NCI-H524 treated with DMSO at 0.1 percent for 48 hours (cell line): ENCODE measurements at places on chromosomes 12 and 14.

DNA sequence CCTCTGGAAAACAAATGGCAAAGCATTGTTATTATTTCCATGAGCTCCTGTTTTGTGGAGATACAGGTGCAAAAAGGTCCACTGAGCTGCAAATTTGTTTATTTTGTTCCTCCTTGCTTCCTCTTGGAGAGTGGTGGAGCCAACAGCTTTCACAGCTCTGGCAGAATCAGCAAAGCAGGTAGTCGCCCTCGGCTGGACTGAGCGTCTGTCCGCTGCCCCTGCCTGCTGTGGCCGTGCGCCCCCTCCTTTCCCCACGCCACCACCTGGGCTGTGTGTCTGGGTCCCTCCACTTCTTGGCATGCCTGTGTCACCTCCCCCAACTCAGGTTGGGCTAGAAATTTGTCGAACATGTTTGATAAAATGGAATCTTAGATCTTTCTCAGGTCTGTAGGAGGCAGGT is 188.2 kb downstream of the TSPAN9 start:
- DNase-seq, result no peak

DNA sequence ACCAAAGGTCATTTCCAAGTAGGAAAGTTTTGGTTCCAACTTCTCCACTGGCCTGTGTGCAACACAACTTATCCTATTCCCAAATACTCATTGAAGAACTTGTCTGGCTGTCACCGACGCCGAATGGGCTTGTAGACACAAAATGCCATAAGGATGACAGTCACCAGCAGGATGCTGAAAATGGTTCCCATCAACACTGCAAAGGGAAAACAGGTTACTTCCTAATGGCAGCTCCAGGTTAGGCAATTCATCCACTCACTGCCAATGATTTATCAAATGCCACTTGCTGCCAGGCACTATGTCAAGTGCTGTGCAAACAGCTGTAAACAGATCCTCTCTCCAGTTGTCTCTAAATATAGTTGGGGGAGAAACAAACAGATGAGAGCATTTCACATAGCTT is 6.1 kb downstream of the C12orf76 start:
- DNase-seq, result no peak

- no peak for DNase-seq
Measured at GRCh38 chr12:57767876-57768275, 998 bp upstream of the CYP27B1 start.

DNA sequence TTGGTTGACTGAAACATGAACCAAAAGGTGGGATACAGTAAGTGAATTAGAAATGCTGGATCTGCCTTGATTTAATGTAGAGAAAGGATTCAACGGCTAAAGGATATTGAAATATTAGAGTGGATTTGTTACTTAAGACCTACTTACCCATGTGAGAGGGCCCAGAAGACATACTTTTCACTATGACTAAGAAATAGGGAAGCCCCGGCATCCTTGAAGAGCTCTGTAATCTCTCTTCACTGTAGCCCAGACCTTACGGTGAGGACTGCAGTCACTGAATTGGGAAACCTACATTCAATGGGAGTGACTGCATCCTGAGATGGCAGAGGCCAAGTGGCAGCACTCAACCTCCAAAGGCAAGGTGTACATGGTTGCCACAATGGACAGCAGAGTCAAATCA is 52.5 kb downstream of the KANSL2 start:
- DNase-seq, result no peak

GRCh38 chr14:65879248-65880009 is 466.9 kb downstream of the FUT8 start:
- no peak for DNase-seq

DNA sequence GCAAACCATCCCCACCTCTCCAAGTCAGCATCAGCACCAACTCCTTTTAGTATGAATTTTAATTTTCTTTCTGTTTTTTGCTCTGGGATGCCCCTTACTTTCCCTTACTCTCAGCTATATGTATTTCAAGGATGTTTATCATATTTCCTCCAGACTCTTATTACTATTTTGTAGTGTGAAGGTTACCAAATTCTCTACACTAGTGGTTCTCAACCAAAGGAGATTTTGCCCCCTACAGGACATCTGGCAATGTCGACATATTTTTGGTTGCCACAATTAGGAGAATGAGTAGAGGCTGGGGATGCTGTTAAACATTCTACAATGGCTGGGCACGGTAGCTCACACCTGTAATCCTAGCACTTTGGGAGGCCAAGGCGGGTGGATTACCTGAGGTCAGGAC is 29.1 kb upstream of the SOS2 start:
- DNase-seq, result no peak

GRCh38 chr14:71237556-71237955 is 330.3 kb downstream of the PCNX1 start:
- DNase-seq, result no peak

GRCh38 chr14:76672123-76672522 is 89.1 kb upstream of the VASH1 start:
- no peak for DNase-seq

DNA sequence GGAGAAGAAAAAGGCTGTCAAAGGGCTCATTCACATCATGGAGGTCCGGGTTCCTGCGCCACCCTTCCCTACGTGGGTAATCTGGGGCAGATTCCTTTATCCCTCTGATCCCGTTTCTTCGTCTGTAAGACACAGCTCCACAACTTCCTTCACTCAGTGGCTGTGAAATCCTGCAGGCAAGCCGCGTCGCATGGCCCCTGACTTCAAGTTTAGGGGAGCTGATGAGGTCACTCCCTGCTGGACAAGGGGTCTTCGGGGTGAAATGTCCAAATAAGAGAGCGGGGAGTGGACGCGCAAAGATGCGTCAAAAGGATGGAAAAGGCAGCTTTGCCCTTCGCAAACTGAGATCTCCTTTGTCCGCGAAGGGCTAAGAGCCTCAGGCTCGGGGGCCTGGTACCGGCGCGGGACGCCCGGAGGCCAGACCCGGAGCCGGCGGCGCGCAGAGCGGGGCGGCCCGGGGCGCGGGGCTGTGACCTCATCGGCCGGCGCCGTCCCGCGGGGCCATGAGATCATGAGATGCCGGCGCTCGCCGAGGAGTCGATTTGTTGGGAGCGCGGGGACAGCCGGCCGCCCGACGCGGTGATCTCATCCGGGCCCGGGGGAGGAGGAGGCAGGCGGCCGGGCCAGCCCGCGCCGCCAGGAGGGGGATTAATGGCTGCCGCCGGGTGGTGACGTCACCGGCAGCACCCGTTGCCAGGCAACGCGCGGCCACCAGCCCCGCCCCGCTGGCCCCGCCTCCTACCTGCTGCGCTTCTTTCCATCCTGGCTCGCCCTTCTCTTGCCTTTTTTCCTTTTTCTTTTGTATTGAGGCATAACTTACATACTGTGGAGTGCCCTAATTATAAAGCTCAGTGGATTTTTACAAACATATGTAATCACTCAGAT is 62.1 kb downstream of the HRK start:
- peak; percentile 33 for DNase-seq

DNA sequence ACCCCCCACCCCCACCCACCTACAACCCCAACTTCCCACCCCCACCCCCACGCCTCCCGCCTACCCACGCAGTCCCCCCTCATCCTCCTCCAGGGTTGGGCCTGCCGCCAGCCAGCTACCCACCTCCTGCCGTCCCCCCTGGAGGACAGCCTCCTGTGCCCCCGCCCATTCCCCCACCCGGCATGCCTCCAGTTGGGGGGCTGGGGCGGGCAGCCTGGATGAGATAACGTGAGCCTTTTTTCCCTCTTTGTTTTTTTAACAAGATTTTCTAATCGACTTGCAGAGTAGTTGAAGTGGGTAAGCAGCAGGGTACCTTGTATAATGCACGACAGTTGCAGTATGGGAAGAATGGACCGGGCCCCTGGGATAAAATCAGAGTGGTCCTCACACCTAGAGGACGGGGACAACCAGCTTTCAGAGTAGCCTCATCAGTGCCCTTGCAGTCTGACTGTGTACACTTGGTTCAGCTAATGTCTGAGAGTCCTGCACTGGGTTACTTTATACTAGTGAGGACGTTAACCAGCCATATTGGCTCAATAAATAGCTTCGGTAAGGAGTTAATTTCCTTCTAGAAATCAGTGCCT is 29.4 kb downstream of the CCNK start:
- DNase-seq, result no peak

- DNase-seq, result no peak
Measured at GRCh38 chr14:68362846-68363245, 430.0 kb downstream of the ZFP36L1 start.

GRCh38 chr14:51828017-51828797 is 32.2 kb upstream of the GNG2 start:
- DNase-seq, result no peak

GRCh38 chr12:60021235-60021634 is 425.4 kb downstream of the SLC16A7 start:
- DNase-seq, result no peak

DNA sequence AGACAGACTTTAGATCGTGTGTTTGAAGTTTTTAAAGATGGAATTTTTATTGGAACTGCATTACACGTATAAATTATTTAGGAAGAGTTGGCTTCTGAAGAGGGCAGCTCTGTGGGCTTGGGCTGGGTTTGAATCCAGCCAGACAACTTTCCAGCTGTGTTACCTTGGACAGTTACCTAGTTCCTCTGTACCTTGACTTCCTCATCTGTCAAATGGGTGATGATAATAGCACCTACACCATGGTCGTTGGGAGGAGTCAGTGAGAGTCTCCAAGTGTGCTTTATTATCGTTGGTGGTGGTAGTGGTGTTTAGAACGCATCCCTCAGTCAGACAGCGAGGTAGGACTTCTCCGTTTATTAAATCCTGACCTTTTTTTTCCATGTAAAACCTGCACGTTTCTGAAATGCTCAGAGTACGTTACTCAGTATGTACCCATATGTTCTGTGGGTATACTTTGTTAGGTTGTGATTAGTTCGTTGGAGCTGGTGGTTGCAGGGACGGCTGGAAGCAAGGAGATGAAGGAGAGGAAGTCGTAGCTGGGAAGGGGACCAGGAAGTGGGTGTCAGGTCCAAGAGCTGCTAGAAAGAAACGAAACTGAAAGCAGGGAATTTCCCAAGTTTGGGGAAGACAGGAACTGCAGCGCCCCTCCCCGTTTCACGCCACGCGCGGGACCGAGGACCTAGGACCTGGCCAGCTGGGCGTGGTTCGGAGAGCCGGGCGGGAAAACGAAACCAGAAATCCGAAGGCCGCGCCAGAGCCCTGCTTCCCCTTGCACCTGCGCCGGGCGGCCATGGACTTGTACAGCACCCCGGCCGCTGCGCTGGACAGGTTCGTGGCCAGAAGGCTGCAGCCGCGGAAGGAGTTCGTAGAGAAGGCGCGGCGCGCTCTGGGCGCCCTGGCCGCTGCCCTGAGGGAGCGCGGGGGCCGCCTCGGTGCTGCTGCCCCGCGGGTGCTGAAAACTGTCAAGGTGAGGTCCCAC is at the start of gene OAS3:
Gene OAS3, plus strand, starts transcription at position 734 of the 979 bp plus-strand sequence. Its CDS starts 57 bp downstream, at position 791.
- no peak for DNase-seq

- DNase-seq, result no peak
Measured at GRCh38 chr12:66132408-66132807, 1.9 kb upstream of the LLPH start.

DNA sequence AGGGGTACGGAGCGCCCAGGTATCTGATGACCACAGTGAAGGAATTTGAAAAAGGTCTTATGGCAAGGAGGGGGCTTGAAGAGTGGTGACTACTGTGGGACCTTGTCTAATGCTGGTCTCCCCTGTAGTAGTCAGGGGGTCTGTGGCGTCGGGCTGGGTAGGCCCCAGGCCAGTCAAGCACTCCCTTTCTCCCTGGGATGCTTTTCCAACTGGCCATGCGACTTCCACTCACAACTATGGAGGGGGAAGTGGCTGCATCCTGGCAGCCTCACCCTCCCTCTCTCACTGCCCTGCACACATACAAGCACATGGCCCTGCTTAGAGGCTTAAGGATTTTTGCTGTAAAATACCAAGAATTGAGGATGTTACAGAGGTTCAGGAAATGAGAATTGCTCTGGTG is 4.1 kb downstream of the TSPAN11 start:
- no peak for DNase-seq

GRCh38 chr12:4858386-4858785 is 51.3 kb upstream of the KCNA1 start:
- DNase-seq, result no peak

DNA sequence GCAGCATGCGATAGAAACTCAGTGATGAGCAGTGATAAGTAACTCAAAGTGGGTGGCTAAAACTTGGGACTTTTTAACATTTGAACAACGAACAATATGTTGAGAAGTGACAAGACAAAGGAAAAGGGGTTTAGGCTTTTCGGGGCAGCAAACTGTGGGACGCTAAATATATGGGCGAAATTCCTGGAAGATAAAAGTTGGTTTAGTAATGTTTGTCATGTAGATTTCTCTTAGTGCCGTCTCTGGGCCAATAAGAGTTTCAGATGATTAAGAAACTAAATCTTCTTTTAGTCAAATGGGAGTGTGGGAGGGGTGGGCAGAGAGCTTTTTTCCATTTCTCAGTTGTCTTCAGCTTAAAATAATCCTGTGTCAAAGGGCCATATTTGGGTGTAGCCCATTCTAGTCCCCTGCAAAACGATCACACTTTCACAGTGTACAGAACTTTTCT is 41.7 kb upstream of the FUT8 start:
- DNase-seq, result no peak

GRCh38 chr12:96104566-96104965 is 69.2 kb upstream of the LTA4H start:
- DNase-seq, result peak; percentile 91

GRCh38 chr12:44875417-44875953 is 630 bp downstream of the NELL2 start:
- DNase-seq, result peak; percentile 46

GRCh38 chr12:72075401-72075800 is 136.8 kb downstream of the TPH2 start:
- peak; percentile 34 for DNase-seq

GRCh38 chr12:60684988-60685655 is 1089.3 kb downstream of the SLC16A7 start:
- no peak for DNase-seq

DNA sequence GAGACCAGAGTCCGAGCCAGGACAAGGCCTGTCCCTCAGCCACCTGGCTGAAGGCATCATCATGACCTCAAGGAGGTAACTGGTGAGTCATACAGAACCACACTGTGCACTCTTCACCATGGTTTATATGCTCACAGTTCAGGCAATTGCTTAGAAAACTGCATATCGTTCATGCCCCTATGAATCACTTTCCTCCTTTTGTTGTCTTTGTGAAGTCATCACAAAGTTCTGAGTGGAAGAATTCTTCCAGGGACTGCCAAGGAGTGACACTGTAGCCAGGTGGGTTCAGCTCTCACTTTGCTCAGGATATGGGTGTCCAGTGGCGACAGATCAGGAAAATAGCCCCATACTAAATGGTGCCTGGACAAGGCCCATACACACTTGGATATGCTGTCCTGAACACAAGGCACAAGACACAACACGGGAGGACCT is 92.5 kb downstream of the DPF3 start:
- no peak for DNase-seq

GRCh38 chr12:130818272-130818634 is 20.8 kb downstream of the STX2 start:
- DNase-seq, result no peak

- peak; percentile 13 for DNase-seq
Measured at GRCh38 chr12:26853303-26854030, 20.5 kb upstream of the ITPR2 start.

DNA sequence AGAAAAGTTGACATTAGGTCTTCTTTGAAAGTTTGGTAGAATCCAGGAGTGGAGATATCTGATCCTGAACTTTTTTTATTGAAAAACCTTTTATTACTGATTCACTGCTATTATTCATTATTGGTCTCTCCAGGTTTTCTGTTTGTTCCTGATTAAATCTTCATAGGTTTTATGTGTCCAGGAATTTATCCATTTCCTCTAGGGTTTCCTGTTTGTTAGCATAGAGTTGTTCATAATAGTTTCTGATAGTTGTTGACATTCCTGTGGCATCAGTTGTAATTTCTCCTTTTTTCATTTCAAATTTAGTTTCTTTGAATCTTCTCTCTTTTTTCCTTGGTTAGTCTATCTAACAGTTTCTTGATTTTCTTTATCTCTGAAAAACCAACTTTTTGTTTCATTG is 370.3 kb downstream of the SLC6A15 start:
- no peak for DNase-seq
